ENCODE measurements at places on chromosomes 12 and 14. TPM values are rescaled to one million over a fixed set of nuclear protein-coding genes. Genes with fewer than 3 reads are reported as not detected.
A peak's percentile ranks its signal among the peaks of the same experiment; 100 is the strongest.

- no peak for DNase-seq
Observed at GRCh38 chr14:37056473-37056872, 115.9 kb downstream of the SLC25A21 start.

DNA sequence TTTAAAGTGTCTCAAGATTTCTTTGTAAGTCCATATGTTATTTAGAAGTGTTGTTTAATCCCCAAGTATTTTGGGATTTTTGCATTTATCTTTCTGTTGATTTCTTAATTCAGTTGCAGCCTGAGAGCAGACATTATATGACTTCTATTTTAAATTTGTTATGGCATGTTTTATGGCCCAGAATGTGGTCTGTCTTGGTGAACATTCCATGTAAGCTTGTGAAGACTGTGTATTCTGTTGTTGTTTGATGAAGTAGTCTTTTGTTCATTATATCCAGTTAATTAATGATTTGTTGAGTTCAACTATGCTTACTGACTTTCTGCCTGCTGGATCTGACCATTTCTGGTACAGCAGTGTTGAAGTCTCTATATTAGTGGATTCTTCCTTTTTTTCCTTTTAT lies 34.0 kb downstream of the LEMD3 start:
- no peak for DNase-seq

DNA sequence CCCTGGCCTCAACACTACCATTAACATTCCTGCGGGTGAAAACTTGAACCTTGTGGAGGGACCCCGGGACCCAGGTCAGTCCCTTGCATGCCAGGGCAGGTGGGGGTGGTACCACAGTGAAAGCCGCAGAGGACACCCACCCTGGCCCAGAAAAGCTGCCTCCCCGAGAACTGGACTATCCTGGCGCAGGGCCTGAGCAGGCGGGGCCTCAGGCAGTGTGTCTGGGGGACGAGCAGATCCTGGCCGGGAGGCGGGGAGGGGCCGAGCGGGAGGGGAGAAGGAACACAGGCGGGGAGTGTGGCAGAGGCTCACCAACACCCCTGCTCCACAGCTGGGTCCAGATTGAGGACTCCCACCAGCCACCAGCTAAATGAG lies 10.0 kb downstream of the AHNAK2 start:
- peak; percentile 59 for DNase-seq

DNA sequence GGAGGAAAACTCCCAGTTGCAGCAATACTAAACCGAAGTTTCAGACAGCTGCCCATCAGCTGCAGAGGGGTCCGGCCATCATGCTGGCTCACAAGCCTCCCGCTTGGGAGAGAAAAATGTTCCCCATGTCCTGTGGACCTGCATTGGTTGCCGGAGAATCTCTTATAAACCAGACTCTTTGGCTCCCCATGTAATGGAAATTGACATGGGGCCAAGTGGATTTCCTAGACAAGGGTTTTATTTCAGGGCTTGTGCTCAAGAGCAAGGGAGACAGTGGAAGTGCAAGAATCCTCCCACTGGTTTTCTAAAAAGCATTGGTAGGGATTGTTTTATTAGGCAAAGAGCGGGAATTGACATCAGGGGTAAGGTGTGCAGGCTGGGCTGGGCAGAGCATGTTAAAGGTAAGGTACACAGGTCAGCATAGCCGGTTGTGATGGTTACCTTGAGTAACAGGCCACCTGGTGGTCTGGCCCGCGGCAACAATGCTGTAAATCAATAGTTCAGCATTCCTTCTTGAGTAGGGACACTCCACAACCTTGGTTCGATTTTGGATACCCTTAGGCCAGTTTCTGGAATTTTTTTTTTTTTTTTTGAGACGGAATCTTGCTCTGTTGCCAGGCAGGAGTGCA lies 135.4 kb downstream of the UNC79 start:
- DNase-seq, result no peak

DNA sequence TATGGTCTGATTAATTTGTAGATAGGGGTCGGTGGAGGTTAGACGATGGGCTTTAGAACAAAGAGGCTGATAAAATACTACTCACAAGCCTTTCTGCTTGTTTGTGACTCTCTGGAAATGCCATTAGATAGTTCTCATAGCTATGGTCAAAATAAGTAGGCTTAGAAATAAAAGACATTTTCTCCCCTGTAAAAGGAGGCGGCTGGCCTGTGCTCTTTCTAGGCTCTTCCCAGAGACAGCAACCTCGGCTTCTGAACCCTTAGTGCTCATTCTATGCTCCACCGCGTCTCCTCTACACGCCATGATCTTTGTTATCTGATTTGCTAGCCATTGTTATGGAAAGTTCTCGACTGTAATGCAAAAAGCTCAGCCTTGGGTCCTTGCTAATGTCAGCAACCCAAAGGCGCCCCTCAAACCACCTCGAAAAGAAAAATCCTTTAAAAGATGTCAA lies 64.5 kb downstream of the CRADD start:
- DNase-seq, result no peak

DNA sequence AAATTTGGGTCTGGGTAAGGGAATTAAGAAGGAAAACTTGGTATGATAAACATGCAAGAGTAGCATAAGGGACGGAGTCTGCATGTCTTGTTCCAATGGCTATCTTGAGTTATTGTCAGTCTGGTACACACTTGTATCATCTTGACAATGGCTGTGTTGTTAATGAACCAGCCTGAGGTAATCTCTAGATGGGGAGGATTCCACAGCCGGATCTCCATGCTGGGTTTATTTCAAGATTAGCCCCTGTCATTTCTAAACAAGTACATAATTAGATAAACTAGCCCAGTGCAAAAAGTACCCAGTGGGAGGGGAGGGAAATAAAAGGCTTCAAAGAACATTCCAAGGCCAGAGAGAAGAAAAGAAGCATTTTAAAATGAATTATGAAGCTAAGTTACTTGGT lies 16.5 kb upstream of the CMAS start:
- DNase-seq, result no peak

TBX3 gene
- polyA plus RNA-seq, result 71.7 TPM

Measured in large intestine (tissue), 12 donors.